Effector memory CD4-positive, alpha-beta T cell (primary cell): ENCODE measurements at places on chromosomes 3 and 15.

- peaks cover 5% of the 10 kb centered on the region for H3K4me1 ChIP-seq
- H3K36me3 ChIP-seq, result no peaks in the 10 kb centered on the region
- H3K27me3 ChIP-seq, result peaks cover 5% of the 10 kb centered on the region
These were observed 3.7 kb upstream of the CLDN1 start for GRCh38 chr3:190325923-190326322.

DNA sequence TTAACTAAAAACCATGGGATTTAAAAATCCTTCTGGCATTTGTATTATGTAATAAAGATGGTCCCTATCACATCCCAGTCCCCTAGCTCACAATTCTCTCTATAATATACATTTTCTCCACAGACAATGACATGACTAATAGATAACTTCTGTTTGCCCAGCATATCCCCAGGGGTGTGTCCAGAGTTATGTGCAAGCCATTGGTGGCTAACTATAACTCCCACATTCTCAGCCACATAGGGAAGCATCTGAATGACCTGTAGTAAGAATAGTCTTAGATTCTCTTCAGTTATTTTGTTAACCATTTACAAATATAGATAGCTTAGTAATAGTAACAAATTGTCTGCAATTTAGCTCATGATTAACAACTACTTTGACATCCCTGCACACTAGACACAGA is 52.2 kb upstream of the RBSN start:
- no peaks in the 10 kb centered on the region for H3K4me1 ChIP-seq
- no peak overlapping the region for H3K27ac ChIP-seq
- no peaks in the 10 kb centered on the region for H3K27me3 ChIP-seq
- H3K36me3 ChIP-seq, result no peaks in the 10 kb centered on the region
- no peak for DNase-seq

- no peak for DNase-seq
- H3K4me3 ChIP-seq, result no peak overlapping the region
- no peaks in the 10 kb centered on the region for H3K4me1 ChIP-seq
These were observed 219.7 kb upstream of the SGO1 start for GRCh38 chr3:20405744-20406143.

DNA sequence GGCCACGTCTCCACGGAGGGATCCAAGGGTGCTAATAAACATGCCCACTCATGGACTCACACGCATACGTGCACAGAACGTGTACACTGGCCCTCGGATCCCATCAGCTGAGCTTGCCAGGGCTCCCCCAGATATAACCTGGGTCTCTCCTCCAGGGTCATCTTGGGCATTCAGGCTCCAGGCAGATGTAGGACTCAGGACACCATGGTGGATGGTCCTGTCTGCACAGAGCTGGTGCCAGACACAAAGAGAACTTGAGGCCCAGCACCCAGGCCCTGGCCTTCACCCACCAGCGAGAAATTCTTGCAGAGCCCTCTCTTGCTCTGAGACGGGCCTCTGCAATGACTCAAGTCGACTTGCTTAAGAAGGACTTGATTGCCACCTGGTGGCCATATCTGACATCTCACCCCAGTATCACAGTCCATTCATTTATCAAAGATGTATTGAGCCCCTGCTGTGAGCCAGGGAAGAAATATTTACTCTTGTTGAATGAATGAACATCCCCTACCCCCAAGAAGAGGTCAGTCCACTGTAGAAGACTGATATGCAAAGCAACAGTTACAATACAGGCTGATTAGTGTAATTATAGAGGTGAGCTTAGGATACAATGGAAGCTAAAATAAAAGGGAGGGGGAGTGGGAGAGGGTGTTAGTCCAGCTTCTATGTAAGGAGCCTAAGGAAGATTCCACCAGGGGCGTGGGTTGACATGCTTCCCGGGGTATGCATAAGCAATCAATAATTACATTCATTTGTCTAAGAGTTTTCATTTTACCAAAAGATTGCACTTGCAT is 34.2 kb upstream of the VPS8 start:
- peak; percentile 58 for DNase-seq
- H3K36me3 ChIP-seq, result no peaks in the 10 kb centered on the region
- no peaks in the 10 kb centered on the region for H3K27me3 ChIP-seq
- H3K4me3 ChIP-seq, result no peak overlapping the region

- H3K36me3 ChIP-seq, result no peaks in the 10 kb centered on the region
- peaks cover 5% of the 10 kb centered on the region for H3K4me1 ChIP-seq
- DNase-seq, result no peak
- H3K27ac ChIP-seq, result no peak overlapping the region
- H3K4me3 ChIP-seq, result no peak overlapping the region
These were observed 6.4 kb downstream of the C3orf52 start for GRCh38 chr3:112092496-112093179.

GRCh38 chr3:43160664-43161063 is 54.8 kb upstream of the POMGNT2 start:
- no peak overlapping the region for H3K27ac ChIP-seq
- no peak overlapping the region for H3K4me3 ChIP-seq
- no peaks in the 10 kb centered on the region for H3K36me3 ChIP-seq
- peaks cover 16% of the 10 kb centered on the region for H3K4me1 ChIP-seq
- no peak for DNase-seq
